ENCODE measurements at places on chromosomes 3 and 15.

GRCh38 chr3:193884652-193885051 is 251.3 kb upstream of the HES1 start:
- no peak for DNase-seq

- DNase-seq = peak; percentile 84
Observed at GRCh38 chr15:32956006-32956405, 238.2 kb downstream of the GREM1 start.

- DNase-seq = peak; percentile 85
Observed at GRCh38 chr15:80856809-80857377, 77.7 kb downstream of the CEMIP start.

DNA sequence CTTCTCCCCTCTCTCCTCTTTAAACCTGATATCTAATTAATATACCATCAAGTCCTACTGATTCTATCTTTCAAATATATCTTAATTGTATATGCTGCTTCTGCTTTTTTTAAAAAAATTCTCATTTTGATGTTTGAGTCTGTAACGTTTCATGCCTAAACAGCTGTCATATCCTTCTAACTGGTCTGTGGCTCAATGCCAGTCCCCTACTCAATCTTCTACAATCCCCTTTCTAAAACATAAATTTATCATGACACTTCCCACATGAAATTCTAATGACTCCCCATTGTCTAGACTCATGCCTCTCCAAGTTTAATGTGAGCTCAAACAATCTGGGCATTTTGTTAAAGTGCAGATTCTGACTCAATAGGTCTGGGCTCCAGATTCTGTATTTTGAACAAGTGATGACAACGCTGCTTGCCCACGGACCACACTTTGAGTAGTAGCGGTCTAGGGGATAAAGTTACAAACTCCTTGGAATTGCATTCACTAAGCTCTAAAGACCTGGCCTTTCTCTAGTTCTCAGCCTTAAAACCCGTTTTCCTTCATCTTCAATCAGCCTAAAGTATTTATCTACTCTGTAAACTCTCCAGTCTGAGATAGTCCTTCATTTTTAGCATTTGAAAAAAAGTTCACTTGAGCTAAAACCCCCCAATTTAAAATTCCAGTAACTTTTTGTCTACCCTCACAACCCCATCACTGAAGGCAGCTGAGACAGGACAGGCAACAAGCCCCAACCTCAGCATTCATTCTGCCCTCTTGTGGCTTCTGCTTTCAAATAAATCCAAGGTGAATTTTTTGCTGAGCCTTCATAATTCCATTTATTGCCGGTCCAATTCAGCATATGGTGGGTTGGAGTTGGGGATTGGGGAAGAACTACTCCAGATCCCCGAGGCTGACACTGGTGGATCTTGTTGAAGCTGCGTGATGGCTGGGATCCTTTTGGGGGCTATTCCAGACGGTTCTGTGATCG is 88.1 kb upstream of the THRB start:
- peak; percentile 12 for DNase-seq

DNA sequence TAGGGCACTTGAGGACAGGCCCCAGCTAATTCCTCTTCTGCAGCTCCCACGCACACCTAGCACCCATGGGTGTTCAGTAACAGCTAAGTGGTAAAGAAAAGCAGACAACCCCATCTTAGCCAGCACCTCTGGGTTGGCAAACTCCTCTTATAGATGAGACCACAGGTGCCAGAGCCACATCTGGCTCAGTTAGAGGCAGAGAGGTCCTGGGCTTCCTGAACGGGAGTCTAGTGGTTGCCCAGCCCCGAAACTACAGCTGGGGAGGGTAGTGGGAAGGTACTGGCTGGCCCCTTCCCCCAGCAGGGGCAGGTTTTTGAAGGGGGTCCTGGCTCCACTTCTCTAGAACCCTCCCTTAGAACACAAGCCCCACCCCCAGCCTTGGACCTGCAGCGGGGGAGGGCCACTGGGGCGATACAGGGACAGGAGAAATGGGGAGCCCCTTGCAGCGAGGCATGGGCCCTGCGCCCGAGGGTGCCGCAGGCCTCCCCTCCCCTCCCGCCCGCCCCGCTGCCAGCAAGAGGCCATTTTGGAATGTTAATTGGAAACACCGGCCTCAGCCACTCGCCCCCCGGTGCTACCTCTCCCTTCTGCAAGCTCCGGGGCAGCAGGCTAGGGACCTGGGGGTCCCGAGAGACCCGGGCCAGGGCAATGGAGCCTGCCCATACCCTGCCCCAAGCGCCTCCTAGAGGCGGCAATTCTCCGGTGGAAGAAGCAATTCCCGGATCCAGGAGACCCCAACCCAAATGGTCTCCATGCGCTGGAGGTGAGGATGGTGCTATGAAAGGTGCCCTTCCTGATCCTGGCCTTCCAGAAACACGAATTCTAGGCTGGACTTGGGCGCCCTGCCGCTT is 1.5 kb downstream of the DUSP7 start:
- no peak for DNase-seq

DNA sequence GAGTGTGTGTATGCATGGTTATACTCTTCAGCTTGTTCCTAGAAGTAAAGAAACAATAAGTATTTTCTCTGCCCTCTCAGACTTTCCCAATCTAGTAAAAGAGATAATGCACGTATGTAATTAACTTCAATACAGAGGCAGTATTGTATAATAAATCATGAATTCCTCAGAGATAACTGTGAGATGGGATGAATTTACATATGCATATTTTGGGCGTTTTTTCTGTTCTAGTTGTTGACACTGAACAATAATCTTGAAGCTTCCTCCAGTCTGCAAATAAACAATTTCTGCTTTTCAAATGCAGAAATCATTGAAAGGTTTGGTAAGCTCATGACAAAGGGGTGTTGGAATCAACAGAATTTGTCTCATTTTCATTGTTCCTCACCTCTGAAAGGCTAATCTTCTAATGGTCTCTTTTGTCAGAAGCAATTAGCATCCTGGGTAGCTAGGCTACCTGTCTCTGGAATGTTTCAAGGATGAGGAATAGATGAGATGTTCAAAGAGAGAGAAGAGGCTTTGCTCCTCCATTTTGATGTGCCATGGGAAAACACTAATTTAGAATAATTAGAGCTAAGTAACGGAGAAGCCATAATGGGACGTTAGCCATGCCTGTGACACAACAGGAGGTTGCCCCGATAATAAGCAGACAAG is 43.3 kb upstream of the SIAH2 start:
- no peak for DNase-seq

GRCh38 chr3:64353226-64353625 is 128.0 kb upstream of the PRICKLE2 start:
- peak; percentile 85 for DNase-seq

GRCh38 chr3:115436767-115437301 is 186.5 kb upstream of the GAP43 start:
- no peak for DNase-seq

DNA sequence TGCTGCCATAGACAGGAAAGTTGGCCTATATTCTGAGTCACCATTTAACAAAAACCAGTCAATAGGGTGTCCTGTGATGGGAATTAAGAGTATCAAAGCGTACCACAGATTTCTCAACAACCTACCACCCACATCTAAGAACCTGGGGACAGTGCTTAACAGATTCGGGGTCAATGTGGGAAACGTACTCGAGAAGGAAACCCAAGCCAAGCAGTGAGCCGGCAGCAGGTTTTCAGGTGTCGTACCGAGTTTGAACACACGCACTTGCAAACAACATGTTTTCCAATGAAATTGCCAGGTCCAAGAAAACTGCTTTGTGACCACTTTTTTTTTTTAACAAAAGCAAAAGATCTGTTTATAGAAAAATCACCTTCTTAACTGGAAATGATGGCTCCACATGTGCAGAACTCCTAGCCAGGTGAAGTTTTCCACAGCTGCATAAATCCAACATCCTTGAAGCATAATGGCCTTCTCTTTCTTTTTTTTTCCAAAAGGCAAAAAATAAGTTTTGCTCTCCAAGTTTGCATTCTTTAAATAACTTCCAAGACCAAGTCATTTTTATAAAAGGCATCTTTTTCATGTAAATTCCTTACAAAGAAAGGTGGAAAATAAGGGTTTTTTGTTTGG is 45.7 kb downstream of the ADAMTS17 start:
- peak; percentile 35 for DNase-seq

GRCh38 chr3:120741837-120742197 is 499 bp downstream of the RABL3 start:
- no peak for DNase-seq

DNA sequence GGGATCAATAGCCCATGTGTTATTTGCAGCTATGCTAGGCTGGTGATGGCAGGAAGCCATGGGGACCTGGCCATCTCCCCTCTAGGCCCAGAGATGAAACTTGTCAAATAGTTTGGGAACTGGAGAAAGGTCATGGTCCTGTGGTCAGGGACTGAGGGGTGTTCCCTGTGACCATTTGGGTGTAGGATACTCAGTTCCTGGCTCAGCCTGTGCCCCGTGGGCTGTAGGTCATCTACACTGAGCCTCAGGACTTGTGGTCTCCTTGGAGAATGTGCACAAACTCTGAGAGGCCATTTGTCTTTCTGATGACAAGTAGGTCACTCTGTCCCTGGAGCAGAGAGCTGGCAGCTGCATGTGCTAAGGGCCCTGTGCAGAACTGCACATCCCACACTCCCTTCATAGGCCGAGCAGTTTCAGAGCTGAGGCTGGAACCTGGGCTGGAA is 17.5 kb downstream of the GASK1A start:
- DNase-seq = peak; percentile 55

- DNase-seq = no peak
Observed at GRCh38 chr15:50126072-50126471, 7.0 kb upstream of the ATP8B4 start.

- DNase-seq = no peak
Observed at GRCh38 chr3:167840247-167840646, 104.7 kb downstream of the SERPINI1 start.

- no peak for DNase-seq
Observed at GRCh38 chr3:125145751-125146475, 66.6 kb downstream of the SLC12A8 start.

DNA sequence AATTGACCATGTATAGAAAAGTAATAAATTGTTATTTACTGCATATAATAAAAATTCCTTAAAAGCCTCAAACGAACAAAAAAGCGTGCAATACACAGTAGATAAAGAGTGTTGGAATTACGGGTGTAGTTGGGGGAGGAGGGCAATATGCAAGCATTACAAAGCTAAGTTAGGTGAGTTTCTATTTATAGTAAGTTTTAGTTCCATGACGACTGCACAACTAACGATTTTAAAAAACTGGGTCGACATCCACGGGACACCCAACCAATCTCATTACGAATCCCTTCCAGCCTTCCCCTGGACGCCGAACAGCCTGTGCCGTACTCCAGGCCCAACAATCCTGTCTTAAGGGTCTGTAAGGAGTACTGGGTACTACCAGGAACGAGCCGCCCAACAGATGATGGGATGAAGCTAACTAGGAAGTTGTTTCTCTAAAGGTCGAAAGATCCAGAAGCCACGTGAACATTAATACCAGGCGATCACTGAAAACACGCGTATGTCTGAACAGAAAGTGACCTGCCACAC is 677 bp downstream of the POLQ start:
- peak; percentile 18 for DNase-seq

DNA sequence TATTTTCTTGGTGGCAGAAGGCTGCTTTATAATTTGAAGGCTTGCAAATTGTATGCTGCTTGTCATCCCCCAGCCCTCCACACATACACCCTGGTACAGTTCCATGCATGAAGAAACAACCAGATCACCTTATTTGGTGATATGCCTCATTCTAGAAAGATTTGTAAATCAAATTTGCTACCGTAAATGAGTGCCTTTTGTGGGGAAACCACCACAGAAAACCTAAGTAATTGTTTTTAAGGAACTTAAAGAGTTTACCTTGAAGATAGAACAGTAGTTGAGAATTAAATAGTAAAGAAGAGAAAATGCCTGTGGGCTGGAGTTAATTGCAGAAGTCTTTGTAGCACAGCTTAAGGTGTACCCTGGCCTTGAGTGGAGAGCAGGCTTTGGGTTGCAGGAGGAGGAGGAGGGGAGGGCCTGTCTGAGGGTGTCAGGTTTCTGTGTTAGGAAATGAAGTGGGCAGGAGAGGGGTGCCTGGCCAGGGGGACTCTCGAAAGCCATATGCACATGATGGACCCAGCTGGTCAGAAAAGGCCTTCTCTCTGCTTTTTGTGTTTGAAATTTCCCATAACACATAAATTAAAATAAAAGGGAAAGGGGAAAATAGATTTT is 6.9 kb downstream of the NIPA2 start:
- DNase-seq = peak; percentile 22
